ENCODE measurements at places on chromosomes 3 and 15.

DNA sequence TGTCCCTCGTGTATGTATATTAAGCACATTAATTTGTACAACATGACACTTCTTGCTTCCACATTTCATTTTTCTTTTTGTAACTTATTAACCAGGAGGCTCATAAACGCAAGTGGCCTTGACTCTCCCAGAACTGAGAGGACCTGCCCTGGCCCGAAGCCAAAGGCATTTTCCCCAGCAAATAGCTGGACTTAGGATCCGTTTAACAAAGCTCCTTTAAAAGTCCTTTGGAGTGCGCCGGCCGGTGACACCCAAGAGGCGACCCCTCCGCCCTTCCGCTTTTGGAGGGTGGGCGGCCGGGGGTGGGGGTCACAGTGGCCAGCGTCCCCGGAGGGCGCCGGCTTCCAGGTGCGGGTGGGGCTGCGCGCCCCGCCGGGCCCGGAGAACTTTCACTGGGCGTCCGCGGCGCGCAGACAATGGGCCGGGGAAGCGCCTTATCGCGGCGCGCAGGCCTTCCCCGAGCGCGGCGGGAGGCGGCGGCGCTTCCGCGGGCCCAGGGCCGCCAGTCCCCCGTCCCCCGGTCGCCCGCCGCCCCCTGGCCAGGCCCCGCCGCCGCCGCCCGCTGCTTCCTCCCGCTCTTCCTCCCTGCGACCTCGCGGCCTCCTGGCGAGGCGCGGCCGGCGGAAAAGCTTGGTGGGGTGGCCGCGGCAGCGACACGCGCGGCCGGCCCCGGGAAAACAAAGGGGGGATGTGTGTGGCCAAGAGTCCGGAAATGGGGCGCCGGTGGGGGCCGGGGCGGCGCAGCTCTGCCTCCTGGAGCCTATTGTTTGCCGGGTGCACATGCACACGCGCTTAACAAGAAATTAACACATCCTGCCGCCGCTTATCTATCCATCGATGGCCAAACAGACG, 613.4 kb downstream of the MCTP2 start:
- DNase-seq: peak; percentile 85

GRCh38 chr3:94303897-94304296, 241.0 kb downstream of the NSUN3 start:
- DNase-seq: no peak

- DNase-seq: no peak
These were observed 17.5 kb upstream of the HCN4 start for GRCh38 chr15:73386238-73386637.

DNA sequence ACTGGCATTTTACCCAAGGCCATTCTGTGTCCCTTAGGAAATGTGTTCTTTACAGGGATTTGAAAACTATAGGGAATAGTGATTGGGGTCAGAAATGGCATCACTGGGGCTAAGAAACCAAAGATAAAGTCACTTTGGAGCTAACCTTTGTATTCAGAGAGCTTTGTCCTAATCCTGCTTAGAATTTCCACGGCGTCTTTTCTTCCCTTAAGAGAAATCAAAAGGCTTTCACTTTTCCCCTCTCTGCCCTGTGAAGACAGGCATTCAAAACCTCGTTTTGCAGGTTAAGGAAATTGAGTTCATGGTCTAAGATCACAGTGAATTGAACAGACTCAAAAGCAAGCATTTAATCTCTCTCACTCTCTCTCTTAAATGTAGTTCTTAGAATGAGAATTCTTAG, 182.5 kb downstream of the VGLL4 start:
- no peak for DNase-seq

GRCh38 chr15:100216182-100216581, 125.6 kb downstream of the ADAMTS17 start:
- DNase-seq: no peak
